AG08396 (cell line): ENCODE measurements at places on chromosomes 5 and 9.

DNA sequence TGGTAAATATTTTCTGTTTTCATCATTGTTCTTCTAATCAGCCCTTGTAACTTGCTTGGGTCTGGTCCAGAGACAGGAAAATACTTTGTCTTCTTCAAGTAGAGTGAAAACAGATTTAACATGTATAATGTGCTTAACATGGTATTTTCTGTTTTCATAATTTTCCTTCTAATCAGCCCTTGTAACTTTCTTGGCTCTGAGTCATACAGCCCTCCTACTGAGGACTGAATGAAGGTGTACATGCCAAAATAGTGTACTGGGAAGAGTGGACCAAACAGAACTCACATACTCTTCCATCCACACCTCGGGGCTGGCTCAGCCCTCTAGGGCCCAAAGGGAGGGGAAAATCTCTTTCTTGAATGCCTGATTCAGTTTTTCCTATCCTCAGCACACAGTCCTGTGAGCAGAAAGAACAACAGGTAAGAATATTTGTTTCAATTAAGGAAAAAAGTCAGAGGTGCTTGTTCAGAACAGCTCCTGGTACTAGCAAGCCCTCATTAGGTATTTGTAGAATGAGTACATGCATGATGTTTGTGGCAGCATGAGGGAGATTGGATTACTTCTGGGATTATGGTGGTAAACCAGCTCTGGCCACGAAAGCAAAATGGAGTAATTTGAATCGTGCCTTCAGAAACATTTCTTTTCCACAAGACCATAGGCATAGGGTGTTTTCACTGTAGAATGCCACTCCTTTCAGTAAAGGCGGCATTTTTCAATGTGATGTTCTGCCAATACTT, 24.2 kb upstream of the MACIR start:
- no peak for DNase-seq

- no peak for DNase-seq
Observed at GRCh38 chr5:111337688-111338087, 113.5 kb downstream of the CAMK4 start.

DNA sequence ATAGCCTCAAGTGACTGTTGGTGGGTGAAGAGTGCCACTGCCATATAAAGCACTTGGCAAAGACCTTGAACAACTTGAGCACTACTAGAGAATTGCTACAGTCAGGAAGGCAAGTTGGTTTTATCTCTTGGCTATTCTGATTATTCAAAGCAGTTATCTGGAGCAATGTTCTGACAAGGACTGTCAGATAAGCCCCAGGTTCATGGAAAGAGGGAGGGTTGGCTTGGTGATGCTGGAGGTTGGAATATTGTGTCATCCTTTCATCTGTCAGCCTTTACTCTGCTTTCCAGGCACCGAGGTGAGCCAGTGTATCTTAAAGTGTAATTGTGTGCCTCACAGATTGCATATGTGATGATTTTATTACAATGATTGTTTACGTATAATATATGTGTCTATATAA, 548.4 kb upstream of the ZNF608 start:
- DNase-seq: no peak

DNA sequence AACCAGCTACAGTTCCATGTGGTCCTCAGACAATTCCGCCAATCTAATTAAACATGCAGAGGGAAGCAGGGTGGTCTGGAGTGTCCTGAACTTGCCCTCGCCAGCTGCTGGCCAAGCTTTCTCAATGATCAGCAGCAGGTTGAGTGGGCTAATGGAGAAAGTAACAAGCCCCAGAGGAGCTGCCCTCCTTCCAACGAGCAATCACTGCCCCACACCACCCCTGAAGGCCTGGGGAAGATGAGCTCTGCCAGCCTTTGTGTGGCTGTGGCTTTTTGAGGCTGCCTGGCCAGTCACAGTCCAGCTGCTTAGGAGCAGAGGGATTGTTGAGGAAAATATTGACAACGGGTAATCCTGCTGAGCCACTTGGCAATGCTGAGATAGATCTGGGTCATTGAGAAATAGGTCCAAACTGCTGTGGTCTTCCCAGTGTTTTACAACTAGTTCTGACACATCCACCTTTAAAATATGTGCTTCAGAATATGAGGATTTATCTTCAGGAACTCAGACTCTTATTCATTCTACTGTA, 107.3 kb downstream of the CD180 start:
- DNase-seq: peak; percentile 21

GRCh38 chr5:52728224-52728623, 59.5 kb upstream of the ITGA1 start:
- no peak for DNase-seq
